ENCODE measurements at places on chromosomes 7 and 10. TPM values are rescaled to one million over a fixed set of nuclear protein-coding genes. Genes with fewer than 3 reads are reported as not detected.

- DNase-seq, result peak; percentile 2
These were observed 195.0 kb downstream of the PHF14 start for GRCh38 chr7:11168650-11169170.

- DNase-seq, result no peak
These were observed 125.6 kb downstream of the MYOF start for GRCh38 chr10:93356516-93356915.

- no peak for DNase-seq
These were observed 86.6 kb downstream of the CABCOCO1 start for GRCh38 chr10:61749291-61749690.

DNA sequence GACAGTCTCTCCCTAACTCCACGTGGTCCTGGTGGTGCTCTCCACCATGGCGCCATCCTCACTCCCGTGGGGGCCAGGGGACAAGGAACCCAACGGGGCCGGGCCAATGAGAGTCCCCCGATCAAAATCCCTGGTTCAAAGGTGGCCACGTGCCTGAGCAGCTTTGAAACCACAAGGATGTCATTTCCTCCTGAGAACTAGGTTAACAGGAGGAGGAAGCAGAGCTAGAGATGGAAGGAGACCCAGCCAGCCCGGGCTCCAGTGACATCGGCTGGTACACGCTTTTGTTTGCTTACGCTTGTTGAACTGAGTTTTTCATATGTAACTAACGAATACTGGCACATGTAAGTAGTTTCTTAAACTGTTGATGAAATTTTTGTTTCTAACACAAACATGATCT is 61.7 kb downstream of the PRPF18 start:
- no peak for DNase-seq

GRCh38 chr7:29940199-29940598 is 49.4 kb downstream of the SCRN1 start:
- no peak for DNase-seq

DNA sequence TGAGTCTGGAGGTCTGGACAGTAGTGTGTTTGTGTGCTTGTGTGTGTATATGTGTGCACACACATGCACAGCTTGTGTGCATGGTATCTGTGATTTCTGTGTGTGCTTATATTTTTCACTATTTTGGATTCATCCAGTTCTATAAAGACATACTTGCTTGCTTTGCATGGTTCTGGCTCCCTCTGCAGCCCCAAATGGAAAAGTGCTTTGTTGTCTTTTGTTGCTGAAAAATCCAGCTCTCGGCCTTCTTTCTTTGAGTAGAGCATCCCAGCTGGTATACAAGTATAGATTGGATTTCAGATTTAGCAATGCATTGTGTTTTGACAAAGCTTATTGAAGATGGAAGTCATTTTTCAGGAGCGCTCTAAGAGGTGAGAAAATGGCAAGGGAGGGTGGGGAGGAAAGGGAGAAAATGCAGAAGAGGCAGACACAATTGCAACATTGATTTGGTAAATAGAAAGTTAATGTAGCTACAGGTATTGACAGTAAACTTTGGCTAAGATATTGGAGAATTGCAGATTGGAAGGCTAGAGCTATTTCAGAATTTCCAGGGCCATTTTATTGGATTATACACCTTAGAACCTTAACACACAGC is 333.9 kb downstream of the AUTS2 start:
- peak; percentile 71 for DNase-seq

DNA sequence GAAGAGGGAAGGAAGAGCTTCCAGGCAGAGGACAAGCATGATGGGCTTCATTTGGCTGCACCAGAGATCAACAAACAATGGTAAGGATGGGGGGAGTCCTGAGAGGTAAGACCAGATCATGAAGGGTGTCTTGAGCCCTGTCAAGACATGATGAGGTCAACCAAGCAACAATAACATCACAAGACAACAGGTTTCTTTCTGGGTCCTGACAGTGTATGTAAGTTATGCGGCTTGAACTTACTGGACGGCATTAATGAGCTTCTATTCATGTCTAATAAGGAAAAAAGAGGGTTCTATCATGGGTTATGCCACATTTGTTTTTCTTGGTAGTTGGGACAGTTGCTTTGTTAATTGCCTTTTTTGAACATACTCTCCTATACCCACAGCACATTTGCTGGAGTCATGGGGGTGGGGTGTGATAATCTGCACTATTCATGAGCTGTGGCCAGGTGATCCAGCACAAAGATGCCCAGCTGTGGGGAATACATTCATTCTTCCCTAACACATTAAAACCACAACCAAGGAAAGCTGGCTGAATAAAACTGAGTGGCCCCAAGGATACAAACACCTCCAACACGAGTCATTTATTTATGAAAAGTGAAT is 168.8 kb upstream of the KLF14 start:
- no peak for DNase-seq

- DNase-seq, result peak; percentile 84
These were observed 30.5 kb downstream of the SHTN1 start for GRCh38 chr10:116974456-116975005.

- no peak for DNase-seq
These were observed 87.4 kb upstream of the PPIF start for GRCh38 chr10:79259834-79260233.

DNA sequence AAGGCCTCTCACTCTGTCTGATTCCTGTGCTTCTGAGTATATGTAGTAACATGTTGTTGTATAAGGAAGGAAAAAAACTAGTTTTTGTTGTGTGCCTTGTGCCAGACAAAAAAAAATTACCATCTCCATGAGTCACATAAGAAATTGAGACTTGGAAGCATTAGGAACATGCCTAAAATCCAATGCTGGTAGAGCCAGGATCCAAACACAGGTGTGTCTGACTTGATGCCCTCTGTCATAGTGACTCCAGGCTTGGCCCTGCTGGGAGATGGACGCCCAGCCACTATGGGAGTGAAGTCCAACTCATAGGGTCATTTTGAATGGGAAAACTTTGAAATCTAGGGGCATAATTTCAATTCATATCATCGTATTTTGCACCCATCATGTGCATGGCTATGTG is 38.0 kb downstream of the PYROXD2 start:
- no peak for DNase-seq

- DNase-seq, result peak; percentile 96
These were observed 2.0 kb downstream of the CYP26C1 start for GRCh38 chr10:93062514-93063143.

DNA sequence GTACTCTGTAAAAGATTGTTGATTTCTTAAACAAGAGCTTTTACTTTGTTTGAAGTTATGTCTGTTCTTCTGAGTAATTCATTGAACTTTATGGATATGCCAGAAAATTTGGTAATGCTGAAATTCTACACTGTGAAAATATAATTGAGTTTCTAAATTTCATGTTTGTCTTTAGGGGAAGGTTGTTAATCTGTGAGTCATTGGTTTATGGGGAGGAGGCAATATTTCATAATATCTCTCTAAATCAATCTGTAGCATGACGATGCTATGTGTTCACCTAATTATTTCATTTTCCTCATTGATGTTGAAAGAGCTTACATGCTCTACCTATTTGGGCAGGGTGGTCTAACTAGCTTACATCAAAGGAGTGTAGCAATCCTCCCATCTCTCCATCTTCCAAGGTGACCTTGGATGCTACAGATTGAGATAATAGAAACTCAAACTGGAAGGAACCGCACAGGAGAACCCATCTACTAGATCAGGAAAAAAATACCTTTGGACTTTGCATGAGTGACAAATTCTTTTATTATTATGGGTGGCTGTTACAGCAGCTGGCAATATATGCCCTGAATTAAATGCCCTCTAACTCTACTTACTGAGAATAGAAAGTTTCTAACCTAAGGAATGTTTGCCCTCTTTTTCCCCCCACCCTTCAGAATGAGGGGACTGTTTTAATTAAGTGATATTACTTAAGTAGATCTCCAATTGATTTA is 8.4 kb upstream of the SNX13 start:
- DNase-seq, result peak; percentile 87

DNA sequence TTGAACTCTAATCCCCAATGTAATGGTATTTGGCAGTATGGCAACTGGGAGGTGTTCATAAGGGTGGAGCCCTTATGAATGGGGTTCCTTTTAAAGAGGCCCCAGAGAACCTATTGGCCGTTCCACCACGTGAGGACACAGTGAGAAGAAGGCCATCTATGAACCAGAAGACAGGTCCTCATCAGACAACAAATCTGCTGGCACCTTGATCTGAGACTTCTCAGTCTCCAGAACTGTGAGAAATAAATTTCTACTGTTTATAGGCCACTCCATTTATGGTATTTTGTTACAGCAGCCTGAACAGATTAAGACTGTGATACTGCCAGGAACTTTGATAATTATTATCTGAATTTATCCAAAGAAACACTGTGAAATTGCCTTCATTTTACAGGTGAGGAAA is 132.3 kb downstream of the GLI3 start:
- no peak for DNase-seq

DNA sequence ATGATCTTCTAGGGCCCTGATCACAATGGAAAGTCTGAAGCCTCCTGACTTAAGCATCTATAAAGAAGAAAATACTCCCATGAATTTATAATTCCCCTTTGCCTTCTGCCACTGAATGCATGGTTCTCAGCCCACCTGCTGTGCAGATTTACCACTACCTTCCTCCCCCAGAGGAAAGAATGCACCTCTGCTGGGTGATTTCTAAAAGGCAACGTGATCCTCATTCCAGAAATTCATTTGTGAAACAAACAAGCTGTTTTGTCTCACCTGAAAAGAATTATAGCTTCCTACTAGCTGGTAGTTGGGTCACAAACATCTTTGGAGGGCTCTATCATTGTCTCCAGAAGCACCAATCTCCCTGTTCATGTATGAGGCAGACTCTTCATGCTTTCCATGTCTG is 320.2 kb downstream of the CDC14C start:
- no peak for DNase-seq

- peak; percentile 99 for DNase-seq
These were observed at the start of gene BAG3 for GRCh38 chr10:119650692-119651513. BAG3 (plus strand) TSS chr10:119651380; CDS start chr10:119651676, 296 bp downstream.

- peak; percentile 49 for DNase-seq
These were observed 195.8 kb downstream of the RELN start for GRCh38 chr7:103793614-103794013.

- DNase-seq, result no peak
These were observed 99.8 kb downstream of the DYNC2I1 start for GRCh38 chr7:158955932-158956804.

DNA sequence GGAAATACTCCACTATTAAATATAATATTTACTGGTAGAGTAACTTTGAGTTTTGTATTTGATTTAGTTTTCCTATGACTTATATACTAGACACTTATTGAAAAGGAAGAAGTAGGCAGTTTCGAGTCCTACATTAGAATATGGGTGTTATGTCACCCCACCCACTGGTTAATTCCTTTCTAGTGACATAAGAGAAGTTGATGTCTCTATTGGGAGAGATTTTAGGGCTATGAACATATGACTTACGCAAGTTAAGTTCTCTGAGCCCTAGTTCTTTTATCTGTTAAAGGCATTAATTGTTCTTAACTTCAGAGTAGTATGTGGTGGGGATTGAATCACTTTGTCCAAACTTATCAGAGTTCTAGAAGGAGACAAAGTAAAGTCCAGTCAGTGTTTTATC is 30.5 kb downstream of the CPED1 start:
- DNase-seq, result no peak

GRCh38 chr7:92955081-92955480 is 118.7 kb upstream of the CDK6 start:
- DNase-seq, result no peak

DNA sequence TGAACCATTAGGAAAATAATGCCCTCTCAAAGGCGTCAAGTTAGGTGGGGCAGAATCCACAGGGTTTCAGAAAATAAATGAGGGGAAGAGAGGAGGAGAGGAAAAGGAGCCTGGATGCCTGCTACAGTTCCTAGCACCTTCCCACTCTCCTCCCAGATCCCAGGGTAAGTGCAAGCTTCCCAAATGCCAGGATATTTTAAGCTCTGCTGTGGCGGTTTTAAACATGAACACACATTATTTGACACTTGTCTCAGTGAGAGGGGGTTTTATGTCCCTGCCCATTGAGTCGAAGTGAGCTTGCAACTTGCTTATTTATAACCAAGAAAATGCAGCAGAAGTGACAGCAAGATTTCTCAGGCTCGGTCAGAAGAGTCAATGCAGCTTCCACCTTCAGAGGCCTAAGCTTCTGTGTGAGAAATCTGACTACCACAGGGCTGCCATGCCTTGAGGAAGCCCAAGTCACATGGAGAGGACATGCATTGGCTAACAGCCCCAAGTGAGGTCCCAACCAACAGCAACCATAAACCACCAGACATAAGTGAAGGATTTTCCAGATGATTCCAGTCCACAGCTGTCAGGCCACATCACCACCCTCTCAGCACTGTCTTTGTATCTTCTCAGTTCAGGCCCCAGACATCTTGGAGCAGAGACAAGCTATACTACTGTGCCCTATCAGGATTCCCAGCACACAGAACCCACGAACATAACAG is 17.9 kb upstream of the BMPER start:
- DNase-seq, result no peak

DNA sequence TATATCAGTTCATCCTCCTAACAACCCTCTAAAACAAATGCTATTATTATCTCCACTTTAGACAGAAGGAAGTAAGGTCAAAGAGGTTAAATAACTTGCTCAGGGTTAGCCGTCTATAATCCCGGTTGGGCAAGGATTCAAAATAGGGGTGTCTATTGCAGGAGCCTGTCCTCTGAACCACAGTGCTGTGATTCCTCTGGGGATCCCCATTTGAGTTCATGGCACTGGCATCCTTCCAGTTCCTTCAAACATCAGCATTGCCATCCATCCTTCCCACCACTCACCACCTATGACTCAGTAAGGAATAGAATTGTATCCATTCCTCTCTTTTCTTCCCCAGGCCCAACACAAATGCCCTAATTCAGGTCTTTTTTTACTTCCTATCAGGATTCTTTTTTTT is 25.6 kb downstream of the HPS6 start:
- no peak for DNase-seq

DNA sequence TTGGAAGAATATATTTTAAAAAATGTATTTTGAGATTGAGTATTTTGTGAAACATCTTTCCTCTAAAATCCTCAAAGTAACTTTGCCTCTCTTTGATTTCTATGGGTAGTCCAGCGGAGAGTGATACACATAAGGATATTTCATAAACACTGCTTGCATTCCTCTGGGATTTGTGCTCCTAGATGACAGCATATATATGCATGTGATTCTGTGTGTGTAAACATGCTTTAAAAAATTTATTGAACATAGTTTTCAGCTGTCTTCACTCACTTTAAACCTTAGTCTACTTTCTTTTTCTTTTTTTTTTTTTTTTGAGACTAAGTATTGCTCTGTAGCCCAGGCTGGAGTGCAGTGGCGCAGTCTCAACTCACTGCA is 84.6 kb downstream of the KAT6B start:
- DNase-seq, result no peak

GRCh38 chr7:142581341-142581740 is 167.9 kb upstream of the PRSS1 start:
- peak; percentile 15 for DNase-seq

Gene PSD
- 0.72 TPM for total RNA-seq

Gene TRIM56
- 13.8 TPM for total RNA-seq

Gene GIMAP2
- total RNA-seq, result 9.4 TPM

Gene OR2A42
- not detected for total RNA-seq

Gene LIPM
- not detected for total RNA-seq

Gene AGR3
- total RNA-seq, result not detected

Gene FANK1
- total RNA-seq, result 8.5 TPM

Gene VPS41
- total RNA-seq, result 107 TPM

Gene UCMA
- total RNA-seq, result not detected

Gene INHBA
- 97.8 TPM for total RNA-seq

Gene ANKRD61
- total RNA-seq, result not detected

Gene NCF1
- total RNA-seq, result under 0.01 TPM

Gene CDK14
- total RNA-seq, result 39.1 TPM

Gene ZWINT
- 6.8 TPM for total RNA-seq

Data from osteoblast (primary cell).